ENCODE measurements at places on chromosomes 7 and 10.

- DNase-seq: no peak
Measured at GRCh38 chr10:21052072-21052708, 155.1 kb upstream of the NEBL start.

GRCh38 chr10:89814278-89814677, 112.9 kb downstream of the KIF20B start:
- no peak for DNase-seq

DNA sequence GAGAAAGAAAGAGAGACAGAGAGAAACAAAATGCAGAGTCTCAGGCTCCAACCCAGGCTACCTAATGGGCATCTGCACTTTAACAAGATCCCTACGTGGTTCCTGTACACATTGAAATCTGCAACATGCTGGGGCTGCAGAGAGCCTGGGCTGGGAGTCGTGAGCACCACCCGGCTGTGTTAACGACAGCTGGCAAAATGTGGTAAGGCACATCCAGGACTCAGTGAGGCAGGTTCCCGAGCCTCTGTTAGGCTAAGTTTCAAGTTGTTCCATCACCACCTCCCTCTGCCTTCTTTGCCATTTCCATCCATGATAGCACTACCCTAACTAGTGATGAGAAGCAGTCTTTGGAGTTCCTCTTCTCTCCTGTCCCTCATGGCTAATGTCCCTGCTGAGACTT, 1.4 kb downstream of the AKR1B10 start:
- no peak for DNase-seq

DNA sequence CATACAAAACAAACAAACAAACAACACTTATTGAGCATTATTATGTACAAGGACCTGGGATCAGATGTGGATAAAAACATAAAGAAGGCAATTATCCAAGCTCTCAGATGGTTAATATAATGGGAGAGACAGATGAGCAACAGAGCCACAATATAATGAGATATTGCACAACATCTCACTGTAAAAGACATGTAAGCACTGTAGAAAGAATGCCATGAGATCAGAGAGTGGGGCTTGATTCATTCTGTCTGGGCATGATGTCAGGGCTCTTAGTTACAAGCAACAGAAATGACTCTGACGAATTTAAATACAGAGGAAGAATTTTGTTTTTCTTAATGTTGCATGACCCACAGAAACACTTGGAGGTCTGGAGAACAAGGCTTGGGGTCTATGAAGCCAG, 164.7 kb upstream of the PLXDC2 start:
- DNase-seq: peak; percentile 13
